Peyer's patch (tissue), 4 donors: ENCODE measurements at places on chromosomes 3 and 15. TPM values are rescaled to one million over a fixed set of nuclear protein-coding genes. Genes with fewer than 3 reads are reported as not detected.

The TRIM42 gene
- total RNA-seq = not detected

The TRAT1 gene
- 3.3 TPM for total RNA-seq

The FSTL1 gene
- total RNA-seq = 22.2 TPM

The CIB2 gene
- 19.8 TPM for total RNA-seq

The ACAD9 gene
- total RNA-seq = 91.2 TPM

The CHAC1 gene
- total RNA-seq = 2.4 TPM

GRCh38 chr3:64368257-64369020 is 143.2 kb upstream of the PRICKLE2 start:
- no peak for DNase-seq

- no peak for DNase-seq
Observed at GRCh38 chr3:124467980-124468902, 262.0 kb upstream of the UMPS start.

DNA sequence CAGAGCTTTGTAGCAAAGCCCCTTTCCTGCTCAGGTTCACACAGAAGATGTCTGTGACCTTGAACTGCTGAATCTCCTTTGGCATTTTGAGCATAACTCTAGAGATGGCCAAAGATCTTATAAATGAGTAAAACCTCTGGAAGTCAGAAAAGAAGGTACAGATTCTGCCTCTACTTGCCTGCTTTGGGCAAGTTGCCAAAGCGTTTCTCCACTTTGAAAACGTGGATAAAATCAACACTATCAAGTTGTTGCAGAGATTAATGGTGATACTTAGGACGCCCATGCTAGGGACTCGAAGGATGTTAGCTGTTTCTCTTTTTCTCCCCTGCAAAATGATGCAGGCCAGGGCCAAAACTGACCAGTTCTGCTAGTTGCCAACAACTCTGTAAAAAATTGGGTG is 68.0 kb upstream of the CMTM7 start:
- no peak for DNase-seq

- no peak for DNase-seq
Observed at GRCh38 chr15:74882528-74882927, 7.3 kb upstream of the MPI start.

GRCh38 chr15:38796589-38796988 is 232.0 kb upstream of the RASGRP1 start:
- DNase-seq = no peak

- no peak for DNase-seq
Observed at GRCh38 chr15:85404918-85405866, 24.8 kb downstream of the AKAP13 start.
